ENCODE measurements at places on chromosomes 7 and 10.

- peak; percentile 47 for DNase-seq
Measured at GRCh38 chr7:55534262-55534915, 37.9 kb downstream of the VOPP1 start.

- DNase-seq = no peak
Measured at GRCh38 chr10:21174715-21175495, 277.8 kb upstream of the NEBL start.

GRCh38 chr7:47278043-47278442 is 303.9 kb downstream of the TNS3 start:
- DNase-seq = no peak

DNA sequence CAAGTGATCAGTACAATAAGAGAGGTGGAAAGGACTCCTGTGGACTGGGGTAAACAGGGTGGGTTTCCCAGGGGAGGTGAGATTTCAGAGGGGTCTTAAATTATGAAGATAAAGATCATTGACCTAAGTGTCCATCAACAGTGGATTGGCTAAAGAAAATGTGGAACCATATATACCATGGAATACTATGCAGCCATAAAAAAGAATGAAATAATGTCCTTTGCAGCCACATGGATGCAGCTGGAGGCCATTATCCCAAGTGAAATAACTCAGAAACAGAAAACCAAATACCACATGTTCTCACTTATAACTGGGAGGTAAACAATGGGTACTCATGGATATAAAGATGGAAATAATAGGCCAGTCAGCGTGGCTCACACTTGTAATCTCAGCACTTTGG is 28.9 kb upstream of the CUX1 start:
- no peak for DNase-seq

DNA sequence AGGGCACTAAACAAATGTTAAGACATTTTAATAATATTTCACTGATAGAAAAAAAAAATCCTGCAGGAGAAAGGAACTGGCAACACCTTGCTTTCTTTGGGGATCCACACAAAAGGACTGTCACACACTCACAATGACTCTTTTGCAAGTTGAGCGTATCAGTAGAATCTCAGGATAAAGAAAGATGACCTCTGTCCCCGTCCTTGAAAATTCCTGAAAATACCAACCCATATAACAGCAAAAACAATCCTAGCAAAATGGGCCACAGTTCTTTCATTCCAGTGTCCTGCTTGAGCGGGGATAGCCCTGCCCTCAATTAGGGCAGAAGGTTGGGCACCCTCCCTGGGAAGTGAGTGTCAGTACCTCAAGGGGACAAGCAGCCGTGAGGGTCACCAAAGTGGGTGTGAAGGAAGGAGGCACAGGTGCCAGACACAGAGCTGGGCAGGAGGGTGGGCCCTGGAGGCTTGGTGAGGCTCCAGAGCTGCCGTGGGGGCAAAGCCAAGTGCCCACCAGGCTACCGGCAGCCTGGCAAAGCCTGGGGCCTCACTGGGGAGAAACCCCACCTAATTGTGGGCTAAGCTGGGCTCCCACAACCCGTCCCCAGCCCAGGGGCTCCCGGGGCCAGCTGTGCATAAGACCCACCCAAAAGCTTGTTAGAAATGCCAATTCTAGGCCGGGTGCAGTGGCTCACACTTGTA is 2.8 kb downstream of the WDR86 start:
- DNase-seq = no peak

DNA sequence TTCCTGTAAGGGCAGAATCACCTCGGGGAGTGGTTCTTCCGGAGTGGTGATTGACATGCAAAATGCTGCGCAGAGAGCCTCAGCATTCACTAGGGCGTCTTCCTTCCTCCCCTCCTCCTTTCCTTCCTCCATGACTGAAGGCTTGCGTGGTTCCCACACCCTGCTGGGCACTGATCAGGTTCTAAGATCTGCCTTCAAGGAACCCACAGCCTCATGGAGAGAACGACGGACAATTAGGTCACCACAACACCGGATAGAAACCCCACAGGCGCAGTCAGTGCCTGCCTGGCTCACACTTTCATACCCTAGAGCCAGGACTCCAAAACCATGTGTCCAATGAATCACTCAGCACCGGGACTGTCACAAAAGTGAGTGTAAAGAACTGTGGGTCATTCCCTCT is 131.3 kb downstream of the DPP6 start:
- no peak for DNase-seq

GRCh38 chr10:75766106-75766505 is 334.7 kb downstream of the LRMDA start:
- DNase-seq = no peak
